A673 (cell line): ENCODE measurements at places on chromosomes 1 and 21. TPM values are rescaled to one million over a fixed set of nuclear protein-coding genes. Genes with fewer than 3 reads are reported as not detected.

CD5L gene
- total RNA-seq: not detected in 2 replicates

SMAP2 gene
- 52.0 and 58.5 TPM in 2 replicates for total RNA-seq

RHBG gene
- total RNA-seq: not detected in 2 replicates

GNAT2 gene
- total RNA-seq: not detected in 2 replicates

SYTL1 gene
- 2.1 and 3.6 TPM in 2 replicates for total RNA-seq

MTF1 gene
- total RNA-seq: 18.9 and 19.8 TPM in 2 replicates

GLUL gene
- 260 and 266 TPM in 2 replicates for total RNA-seq

CELA3B gene
- not detected in 2 replicates for total RNA-seq

AVPR1B gene
- not detected in 2 replicates for total RNA-seq

OLFML3 gene
- 319 and 349 TPM in 2 replicates for total RNA-seq

KLF17 gene
- not detected in 2 replicates for total RNA-seq

RHEX gene
- total RNA-seq: not detected in 2 replicates

RPTN gene
- not detected in 2 replicates for total RNA-seq

SHE gene
- 0.04 TPM in 1 of 2 replicates, not detected in the other for total RNA-seq

GJA5 gene
- total RNA-seq: 0.28 TPM in 1 of 2 replicates, not detected in the other

THEM5 gene
- not detected in 2 replicates for total RNA-seq

MYBPHL gene
- total RNA-seq: not detected in 2 replicates

LCK gene
- not detected in 2 replicates for total RNA-seq

LGR6 gene
- total RNA-seq: not detected in 2 replicates

PRAMEF17 gene
- not detected in 2 replicates for total RNA-seq

CRABP2 gene
- total RNA-seq: 1.1 and 4.0 TPM in 2 replicates

KRTAP21-2 gene
- not detected in 2 replicates for total RNA-seq

FNDC5 gene
- total RNA-seq: 1.2 and 1.3 TPM in 2 replicates

NR0B2 gene
- total RNA-seq: not detected in 2 replicates

STK40 gene
- 93.2 and 109 TPM in 2 replicates for total RNA-seq

TSTD1 gene
- 1.2 and 1.3 TPM in 2 replicates for total RNA-seq
